ENCODE measurements at places on chromosomes 1 and 21. TPM values are rescaled to one million over a fixed set of nuclear protein-coding genes. Genes with fewer than 3 reads are reported as not detected.

Gene PPCS
- 78.3 TPM for total RNA-seq

Gene KCNH1
- 14.2 TPM for total RNA-seq

Gene CFHR2
- not detected for total RNA-seq

Gene LCE1B
- total RNA-seq: not detected

Gene RGS8
- total RNA-seq: not detected

Gene KRTAP21-2
- not detected for total RNA-seq

Gene DENND2C
- 3.2 TPM for total RNA-seq
